ENCODE measurements at places on chromosomes 6 and 20.

DNA sequence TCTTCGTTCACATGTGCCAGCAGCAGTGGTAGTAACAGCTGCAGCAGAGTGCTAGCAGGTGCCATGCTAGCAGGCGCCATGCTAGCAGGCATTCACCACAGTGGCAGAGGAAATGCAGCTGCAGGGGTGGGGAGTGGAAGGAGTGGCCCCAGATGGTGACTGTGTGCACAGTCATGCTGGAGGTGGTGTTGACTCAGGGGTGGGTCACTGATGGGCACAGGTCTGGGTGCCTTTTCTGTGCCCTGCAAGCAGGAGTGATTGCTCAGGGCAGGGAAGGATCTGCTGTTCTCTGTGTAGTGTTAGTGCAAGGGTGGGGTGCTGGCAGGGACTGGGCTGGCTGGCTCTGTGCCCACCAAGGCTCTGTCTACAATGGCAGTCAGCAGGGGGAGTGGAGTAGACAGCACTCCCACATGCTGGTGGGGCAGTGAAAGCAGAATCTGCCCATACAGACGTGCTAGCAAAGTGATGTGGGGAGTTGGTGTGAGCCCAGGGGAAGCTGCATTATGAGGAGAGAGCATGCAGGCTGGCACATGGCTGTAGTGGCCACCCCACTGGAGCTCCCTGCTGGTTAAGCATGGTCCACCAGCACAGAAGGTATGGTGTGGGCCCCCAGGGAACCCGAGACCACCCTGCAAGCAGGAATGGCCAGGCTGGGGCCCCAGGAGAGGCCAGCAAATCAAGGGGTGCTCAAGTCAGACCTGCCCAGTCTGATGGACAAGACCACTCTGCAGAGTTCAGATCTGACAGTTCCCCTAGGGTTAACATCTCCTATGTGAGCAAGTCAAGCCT lies 11.4 kb upstream of the TSPYL4 start:
- no peak for DNase-seq

DNA sequence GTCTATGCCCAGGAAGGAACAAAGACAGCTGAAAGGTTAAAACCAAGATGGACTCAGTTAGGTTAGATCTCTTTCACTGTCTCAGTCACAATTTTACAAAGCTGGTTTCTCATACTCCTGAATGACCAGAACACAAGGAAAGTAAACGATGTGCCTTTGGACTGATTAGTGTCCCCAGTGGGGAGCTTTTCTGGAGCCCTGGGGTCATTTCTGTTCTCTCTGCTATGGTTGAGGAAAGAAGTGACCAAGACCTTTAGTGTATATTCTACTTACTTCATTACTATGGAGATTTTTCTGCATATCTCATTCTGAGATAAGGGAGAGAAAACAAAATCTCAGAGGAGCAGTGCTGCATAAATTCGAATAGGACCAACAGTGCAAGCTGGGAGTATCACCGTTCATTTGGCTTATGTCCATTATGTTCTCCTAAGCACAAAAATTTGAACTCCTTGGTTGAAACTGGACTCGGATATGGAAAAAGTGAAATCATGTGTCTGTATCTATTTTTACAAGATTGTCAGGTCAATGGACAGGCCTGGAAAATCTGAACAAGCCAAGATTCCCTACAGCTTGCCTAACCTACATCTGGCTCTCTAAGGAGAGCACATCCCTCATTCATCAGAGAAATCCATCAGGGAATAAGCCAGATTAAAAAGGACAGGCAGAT lies 34.4 kb upstream of the ENPP1 start:
- DNase-seq = peak; percentile 27

- DNase-seq = no peak
Measured at GRCh38 chr20:23349338-23350195, 1.0 kb upstream of the NXT1 start.

DNA sequence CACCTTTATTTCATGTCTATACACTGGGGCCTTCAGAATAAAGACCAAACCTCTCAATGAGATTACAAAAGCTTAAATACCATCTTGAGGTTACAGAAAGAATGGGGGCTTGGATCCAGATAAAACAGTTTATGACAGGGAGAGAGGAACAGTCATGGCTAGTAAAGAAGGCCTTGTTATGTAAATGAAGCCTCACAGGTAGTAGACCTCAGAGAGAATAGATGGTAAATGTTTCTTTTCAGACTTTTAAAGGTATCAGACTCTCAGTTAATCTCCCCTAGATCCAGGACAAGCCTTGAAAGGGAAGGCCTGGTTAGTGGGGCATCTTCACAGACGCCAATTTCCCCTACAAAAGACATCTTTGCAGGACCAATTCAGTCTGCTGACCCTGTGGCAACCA lies 1325.6 kb downstream of the HACE1 start:
- DNase-seq = no peak

GRCh38 chr6:154404791-154405400 lies 48.3 kb upstream of the IPCEF1 start:
- DNase-seq = peak; percentile 76

- no peak for DNase-seq
Measured at GRCh38 chr20:37934634-37935375, 31.9 kb downstream of the VSTM2L start.

DNA sequence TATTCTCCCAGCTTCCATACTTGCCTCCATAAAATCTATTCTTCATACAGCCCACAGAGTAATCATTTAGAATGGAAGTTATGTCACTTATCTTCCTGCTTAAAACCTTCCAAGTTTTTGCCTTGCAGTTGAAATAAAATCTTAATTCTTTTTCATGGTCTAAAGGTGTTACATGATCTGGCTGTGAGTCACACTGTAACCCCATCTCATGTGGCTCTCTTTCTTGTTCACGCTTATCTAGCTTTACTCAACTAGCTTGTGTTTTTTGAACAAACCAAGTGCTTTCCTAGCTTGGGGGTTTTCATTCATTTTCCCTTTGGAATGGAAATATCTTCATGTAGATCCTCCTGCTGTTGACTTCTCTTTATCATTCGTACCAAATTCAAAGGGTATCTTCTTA lies 23.6 kb upstream of the THEMIS start:
- peak; percentile 66 for DNase-seq

DNA sequence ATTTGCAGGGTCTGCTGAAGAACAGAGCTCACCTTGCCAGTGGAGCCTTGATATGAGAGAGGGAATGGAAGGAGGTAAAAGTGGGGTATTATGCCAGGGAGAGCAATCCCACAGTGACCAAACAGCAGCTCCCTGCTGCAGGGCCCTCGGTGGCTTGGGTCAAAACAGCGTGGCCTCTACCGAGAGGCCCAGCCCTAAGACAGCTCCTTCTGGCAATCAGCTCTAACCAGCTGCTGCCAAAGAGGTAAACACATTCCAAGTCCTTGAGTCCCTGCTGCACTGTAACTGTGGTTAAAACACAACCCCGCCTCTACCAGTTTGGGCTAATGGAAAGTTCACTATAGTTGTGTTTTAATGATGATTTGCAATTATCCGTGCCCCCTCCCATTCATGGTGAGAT lies 1.4 kb upstream of the DAAM2 start:
- peak; percentile 59 for DNase-seq

Data from fibroblast of lung (primary cell).